ENCODE measurements at places on chromosomes 6 and 20.

DNA sequence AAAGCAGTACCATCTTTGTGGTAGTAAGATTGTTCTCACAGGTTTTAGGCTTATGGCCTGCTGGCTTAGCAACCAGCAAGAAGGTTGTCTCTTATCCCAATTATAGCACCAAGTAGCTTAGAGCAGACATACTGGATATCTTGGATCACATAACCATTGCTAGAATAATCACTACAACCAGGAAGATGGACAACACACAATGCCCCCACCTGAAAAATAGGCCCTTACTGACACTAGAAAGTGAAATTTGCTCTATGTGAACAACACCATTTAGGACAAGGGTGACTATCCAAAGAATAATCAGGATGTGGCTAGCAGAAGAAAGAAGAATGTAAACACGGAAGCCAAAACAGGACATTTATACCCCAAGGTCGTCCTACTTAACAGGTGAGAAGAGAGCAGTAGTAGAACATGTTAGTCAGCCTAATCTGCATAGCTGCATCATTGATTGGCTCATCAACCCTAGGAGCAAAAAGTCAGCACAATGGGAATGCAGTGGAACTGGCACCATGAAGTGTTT, 172.7 kb upstream of the MARCKS start:
- no peak for DNase-seq

GRCh38 chr6:16168858-16169257, 40.0 kb downstream of the MYLIP start:
- DNase-seq: peak; percentile 7

DNA sequence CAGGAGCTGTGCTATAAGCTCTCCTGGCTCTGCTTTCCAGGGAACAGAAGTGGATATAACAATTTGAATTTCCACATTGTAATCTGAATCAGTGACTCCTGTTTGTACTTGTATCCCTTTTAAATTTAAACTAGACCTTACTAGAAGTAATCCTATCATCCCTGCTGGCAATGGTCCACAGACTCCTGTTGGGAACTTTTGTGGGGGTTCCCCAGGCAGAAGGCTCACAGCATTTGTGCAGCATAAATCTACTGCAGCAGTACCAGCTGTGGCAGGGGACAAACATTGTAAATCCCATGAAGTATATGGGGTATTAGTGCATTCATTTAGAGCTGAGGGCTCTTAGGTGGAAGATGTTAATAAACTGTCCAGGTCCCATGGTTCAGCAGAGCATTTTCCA, 12.0 kb upstream of the PDCD2 start:
- DNase-seq: no peak

DNA sequence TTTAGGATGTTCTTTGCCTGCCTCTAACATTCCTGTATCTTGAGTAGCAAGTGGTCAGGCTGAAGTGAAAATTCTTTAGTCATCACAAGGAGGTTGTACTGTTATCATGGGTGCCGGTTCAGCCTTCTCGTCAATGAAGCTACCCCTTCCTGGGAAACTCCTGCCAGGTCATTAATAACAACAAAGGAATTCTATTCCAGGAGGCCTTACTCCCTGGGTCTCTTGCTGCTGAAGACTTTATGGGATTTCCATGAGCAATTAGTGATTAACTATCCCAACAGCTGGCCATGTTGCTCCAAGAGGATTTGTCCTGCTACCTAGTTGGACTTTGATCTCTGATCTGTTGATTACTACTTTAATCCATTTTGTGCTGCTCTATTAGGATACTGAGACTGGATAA, 62.7 kb upstream of the ELOVL5 start:
- no peak for DNase-seq

DNA sequence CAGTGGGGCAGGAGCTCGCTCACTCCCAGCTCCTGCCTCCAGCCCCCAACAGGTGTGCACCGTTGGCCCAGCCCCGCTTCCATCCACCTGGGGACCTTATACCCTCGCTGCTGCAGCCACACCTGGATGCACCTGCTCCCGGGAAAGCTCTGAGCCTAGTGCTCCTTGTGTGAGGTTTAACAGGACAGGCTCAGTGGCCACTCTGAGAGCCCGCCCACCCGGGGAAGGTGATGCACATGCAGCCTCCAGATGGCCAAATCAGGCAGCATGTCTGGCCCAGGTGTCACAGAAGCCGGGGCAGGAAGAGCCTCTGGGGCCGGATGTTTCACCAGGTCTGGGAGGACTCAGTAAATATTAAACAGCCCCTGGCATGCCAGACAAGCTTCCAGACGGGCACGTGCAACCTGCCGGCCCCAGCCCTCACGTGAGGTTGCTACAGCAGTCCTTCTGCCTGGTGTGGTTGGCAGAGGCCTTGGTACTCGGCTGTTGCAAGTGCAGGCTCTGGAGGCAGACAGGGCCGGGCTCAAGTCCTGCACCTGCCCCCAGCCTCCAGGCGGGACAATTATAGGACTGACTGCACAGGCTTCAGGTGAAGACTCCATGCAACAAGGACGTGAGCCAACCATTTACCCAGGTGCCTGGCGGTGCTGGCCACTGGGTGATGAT, 66.9 kb downstream of the RIPOR3 start:
- DNase-seq: no peak

DNA sequence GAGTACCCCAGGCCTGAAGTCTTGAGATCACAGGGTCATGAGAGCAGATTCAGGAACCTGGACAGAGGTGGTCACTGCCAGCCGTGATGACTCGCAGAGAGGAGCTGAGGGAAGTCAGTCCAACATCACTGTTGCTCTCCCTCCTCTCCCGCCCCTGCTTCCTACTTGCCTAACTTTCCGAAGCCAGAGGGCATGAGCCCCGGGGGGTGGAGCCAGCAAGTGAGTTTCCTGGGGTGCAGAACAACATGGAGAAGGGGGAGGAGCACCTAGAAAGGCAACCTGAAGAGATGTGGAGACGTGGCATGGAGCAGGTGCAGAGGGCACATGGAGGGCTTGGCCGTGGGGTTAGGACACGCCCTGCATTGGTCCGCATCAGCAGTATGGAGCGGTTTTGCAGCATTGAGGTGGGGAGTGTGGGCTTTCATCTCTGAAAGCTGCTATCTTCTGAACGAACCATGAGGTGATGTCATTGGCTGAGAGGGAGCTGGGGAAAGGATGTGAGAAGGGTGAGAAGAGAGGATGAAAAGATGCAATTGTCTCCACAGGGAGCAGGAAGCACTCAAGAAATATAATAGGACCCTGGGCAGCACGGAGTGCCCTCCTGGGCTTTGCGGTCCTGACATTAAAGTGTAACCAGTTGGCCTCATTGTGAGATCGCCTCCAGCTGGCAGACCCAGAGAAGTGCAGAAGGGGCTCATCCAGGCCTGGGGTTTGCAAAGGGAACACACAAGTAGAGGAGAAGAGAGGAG, 25.0 kb downstream of the GDAP1L1 start:
- DNase-seq: no peak

GRCh38 chr6:115643762-115644161, 416.9 kb downstream of the FRK start:
- DNase-seq: no peak

DNA sequence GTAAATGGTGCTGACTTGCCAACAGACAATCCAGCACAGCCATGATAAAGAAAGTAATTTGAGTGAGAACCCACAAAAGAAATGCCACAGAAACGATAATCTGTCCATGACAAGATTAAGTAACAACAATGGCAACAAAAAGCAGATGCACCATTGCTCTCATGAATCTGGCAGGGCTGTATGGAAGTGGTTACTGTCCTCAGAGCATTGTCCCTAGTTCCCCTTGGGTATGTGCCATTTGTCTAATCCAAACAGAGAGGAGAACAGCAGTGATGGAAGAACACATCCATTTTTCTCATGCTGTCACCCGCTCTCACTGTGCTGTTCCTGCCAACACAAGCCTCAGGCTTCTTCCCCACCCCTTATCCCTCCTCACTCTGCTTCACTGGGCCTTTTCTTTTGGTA, 65.8 kb downstream of the REV3L start:
- DNase-seq: no peak
